T47D (cell line): ENCODE measurements at places on chromosomes 7 and 10.

DNA sequence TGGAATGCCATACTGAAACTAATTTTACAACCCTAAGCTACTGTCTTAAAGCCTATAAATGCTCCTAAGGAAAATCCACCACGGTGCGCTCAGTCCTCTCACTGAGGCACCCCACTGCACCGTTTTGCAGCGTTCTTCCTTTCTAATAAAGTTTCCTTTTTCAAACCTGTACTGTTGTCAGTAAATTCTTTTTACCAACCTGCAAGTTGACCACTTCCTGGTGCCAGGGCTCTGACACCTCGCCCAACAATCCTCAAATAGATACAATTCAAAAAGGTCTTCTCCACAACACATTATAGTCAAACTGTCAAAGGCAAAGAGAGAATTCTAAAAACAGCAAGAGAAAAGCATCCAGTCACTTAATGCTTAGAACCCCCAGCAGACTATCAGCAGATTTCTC lies 42.8 kb downstream of the HERPUD2 start:
- no peak for DNase-seq

GRCh38 chr7:154953006-154953684 lies 49.8 kb downstream of the PAXIP1 start:
- DNase-seq, result peak; percentile 54

GRCh38 chr7:44673771-44674170 lies 67.3 kb downstream of the OGDH start:
- DNase-seq, result no peak

DNA sequence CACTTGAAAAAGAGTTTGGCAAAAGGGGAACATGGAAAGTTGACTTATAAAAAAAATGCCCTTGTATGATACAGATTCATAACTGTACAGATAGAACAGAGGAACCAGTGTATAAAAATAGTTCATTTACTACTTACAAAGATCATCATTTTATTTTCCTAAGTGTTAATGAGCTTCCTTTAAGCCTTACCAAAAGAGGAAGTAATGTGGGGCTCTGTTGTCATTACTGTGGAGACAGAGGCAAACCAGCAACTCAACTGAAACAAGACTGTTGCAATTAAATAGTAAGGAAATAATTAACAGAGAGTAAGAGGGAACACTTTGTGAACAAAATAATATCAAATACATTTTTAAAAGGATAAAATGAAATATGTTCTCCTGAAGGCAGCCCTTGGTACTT lies 526.2 kb upstream of the ADARB2 start:
- no peak for DNase-seq

- no peak for DNase-seq
Measured at GRCh38 chr10:105187243-105187642, 546.2 kb downstream of the SORCS3 start.

DNA sequence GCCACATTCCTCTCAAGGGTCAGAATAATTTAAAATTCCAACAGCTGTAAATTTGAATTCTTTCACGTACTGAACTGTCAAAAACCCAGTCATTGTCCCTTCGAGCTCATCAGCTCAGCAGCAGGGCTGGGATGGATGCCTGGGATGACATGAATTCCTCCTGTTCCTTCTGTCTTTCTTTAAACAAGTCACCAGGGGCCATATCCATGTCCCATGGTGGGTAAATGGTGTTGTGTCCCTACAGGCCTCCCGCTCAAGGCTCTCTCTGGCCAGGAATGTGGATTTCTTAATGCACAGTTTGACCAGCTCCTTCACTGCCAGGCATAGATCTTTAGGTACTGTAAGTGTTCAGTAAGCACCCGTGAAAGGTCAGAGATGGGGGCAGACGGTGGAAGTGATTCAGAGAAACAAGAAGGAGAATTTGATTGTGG lies 13.8 kb upstream of the TECPR1 start:
- DNase-seq, result no peak

DNA sequence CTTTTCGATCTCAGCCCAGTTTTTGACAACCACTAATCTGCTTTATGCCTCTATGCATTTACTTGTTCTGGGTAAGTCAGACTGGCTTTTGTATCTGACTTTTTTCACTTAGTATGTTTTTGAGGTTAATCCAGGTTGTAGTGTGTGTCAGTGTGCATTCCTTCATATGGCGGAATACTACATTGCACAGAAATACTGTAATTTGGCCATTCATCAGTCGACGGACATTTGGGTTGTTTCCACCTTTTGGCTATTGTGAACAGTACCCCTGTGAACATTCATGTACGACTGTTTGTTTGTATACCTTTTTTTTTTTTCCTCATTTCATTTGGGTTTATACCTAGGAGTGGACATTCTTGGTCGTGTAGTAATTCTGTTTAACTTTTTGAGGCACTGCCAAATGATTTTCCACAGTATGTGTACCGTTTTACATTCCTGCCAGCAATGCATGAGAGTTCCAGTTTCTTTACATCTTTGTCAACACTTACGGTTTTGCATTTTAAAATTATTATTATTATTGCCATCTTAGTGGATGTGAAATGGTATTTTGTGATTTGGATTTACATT lies 57.4 kb downstream of the MKLN1 start:
- no peak for DNase-seq

GRCh38 chr7:92955081-92955480 lies 118.7 kb upstream of the CDK6 start:
- no peak for DNase-seq

- no peak for DNase-seq
Measured at GRCh38 chr7:7956531-7957128, 12.0 kb upstream of the GLCCI1 start.

- DNase-seq, result peak; percentile 23
Measured at GRCh38 chr7:157355784-157356511, 19.1 kb downstream of the DNAJB6 start.

DNA sequence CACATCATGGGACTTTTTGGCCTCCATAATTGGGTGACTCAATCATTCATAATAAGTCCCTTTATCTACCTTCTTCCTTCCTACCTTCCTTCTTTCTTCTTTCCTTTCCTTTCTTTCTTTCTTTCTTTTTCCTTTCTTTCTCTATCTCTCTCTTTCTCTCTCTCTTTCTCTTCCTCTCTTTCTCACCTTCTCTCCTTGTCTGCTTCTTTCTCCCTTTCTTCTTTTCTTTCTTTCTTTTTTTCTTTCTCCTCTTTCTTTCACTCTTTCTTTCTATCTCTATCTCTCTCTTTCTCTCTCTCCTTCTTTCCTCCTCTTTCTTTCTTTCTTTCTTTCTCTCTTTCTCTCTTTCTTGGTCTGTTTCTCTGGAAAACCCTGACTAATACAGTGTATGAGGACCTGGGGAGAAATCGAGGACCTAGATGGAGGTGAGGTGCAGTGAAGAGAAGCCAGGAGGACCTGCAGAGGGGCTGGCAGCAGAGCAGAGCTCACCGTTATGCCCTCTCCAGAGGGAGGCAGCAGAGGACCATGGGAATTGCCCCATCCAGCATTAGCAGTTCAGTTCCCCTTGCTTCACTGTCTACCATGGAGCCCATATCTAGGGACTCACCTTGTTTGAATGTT lies 52.7 kb upstream of the BTRC start:
- peak; percentile 81 for DNase-seq
